ENCODE measurements at places on chromosomes 1 and 21. TPM values are rescaled to one million over a fixed set of nuclear protein-coding genes. Genes with fewer than 3 reads are reported as not detected.

Gene KRTAP19-1
- not detected for total RNA-seq

Gene FCGR1A
- total RNA-seq, result not detected

GRCh38 chr1:25871086-25871703, 4.3 kb downstream of the PAQR7 start:
- DNase-seq, result no peak

DNA sequence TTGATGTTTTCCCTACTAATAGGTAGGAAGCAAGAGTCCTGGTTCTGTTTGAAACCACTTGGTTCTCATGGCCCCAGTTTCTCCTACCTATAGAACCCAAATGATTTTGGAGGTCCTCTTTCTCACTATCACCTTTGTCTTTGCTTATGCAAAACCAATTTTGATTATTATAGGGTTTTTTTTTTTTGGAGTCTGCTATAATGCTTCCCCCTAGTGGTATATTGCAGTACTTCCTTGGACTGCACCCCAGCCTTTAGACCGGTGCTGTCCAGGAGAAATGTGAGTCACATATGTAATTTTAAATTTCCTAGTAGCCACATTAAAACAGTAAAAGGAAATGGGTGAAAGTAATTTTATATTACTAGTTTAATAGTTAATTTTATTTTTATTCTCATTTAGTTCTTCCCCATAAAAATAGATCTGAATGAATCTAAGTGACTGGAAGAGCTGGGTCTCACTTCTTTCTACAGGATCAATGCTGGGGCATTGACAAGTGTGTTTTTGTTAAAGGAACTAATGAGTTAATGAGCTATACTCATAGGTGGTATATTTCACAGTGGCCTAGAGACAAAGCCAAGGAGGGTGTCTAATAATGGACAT, 10.6 kb downstream of the FCMR start:
- DNase-seq, result peak; percentile 62

DNA sequence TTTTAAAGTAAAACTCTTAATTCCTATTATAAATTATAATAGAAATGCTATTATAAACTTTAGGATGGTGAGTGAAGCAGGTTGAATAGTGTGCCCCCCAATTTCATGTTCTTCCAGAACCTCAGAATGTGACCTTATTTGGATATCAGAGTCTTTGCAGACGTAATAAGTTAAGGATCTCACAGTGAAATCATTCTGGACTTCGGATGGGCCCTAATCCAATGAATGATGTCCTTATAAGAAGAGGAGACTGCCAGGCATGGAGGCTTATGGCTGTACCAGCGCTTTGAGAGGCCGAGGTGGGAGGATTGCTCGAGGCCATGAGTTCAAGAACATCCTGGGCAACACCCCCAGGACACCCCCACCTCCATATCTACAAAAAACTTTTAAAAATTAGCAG, 9.4 kb upstream of the MT1HL1 start:
- DNase-seq, result no peak

- no peak for DNase-seq
Observed at GRCh38 chr21:41362605-41363369, 960 bp downstream of the MX2 start.

GRCh38 chr1:38285807-38286530, 239.4 kb upstream of the POU3F1 start:
- DNase-seq, result no peak

- DNase-seq, result no peak
Observed at GRCh38 chr1:43156026-43156425, 16.1 kb downstream of the EBNA1BP2 start.

- DNase-seq, result no peak
Observed at GRCh38 chr21:46168659-46169386, 13.4 kb upstream of the FTCD start.

DNA sequence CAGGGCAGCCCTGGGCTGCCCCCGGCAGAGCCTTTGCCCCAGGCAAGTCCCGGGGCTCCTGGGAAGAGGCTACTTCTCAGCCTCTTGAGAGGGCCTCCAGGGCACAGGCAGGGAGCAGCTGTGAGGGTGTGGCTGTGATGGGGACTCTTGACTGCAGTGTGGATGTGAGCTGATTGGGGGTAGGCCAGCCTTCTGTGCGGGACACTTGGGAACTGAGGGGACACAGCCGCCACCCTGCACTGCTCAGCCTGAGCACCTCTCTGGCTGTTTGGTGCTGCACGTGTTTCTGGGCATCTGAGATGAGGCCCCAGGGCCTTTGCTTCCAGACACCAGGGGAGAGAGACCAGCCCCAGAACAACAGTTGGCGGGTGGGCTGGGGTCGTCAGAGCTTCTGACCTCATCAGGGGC, 62.1 kb downstream of the SKI start:
- no peak for DNase-seq
